ENCODE measurements at places on chromosomes 2 and 18.

GRCh38 chr18:25734336-25734735, 356.1 kb downstream of the SS18 start:
- peak; percentile 53 for DNase-seq

DNA sequence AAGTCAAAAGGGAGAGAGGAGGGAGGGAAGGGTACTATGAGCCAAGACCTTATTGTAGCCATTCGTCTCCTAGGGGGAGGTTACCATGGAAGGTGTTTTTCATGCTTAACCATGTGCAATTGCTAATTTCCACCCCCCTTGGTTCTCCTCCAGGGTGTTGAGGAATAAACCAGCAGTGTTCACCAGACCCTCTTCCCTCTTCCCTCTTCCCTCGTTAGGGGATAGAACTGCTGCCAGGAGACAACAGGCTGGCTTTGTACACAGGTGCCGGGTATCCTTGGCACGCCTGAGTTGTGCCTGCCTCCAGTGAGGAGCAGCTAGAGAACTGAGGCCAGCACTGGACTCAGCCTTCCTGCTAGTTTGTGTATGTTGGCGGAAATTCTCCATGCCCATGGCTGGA, 41.1 kb upstream of the ARL5A start:
- no peak for DNase-seq

GRCh38 chr2:105907184-105907583, 162.5 kb downstream of the NCK2 start:
- DNase-seq, result no peak

GRCh38 chr18:24386681-24387080, 10.9 kb downstream of the OSBPL1A start:
- DNase-seq, result no peak

GRCh38 chr2:189674374-189675112, at the start of gene ANKAR:
ANKAR (plus strand) TSS chr2:189674670; CDS start chr2:189676491, 1,821 bp downstream.
- peak; percentile 94 for DNase-seq

GRCh38 chr18:28468901-28469300, 292.0 kb upstream of the CDH2 start:
- DNase-seq, result no peak

DNA sequence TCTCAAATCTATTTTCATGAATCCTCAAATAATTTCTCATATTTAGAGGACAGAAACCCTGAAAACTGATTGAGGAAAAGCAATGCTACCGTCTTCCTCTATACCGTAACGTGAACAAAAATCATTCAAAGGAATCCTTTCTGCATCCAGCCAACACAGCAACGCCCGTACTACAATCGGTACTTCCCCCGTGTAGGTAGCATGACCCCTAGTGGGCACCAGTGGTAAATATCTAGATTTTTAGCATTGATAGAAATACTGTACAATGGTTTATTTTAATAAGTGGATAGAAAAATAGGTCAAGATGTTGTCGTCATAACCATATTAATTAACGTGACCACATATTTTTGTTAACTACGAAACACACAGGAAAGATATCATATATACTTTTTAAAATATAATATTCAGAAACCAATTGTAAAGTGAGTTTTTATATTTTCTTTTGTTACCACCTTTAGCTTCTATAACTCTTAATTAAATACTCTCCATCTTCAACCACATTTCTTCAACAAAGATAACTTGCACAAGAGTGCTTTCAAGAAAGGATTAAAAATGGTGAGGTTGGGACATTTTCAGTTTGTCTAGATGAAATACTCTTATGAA, 194.1 kb downstream of the SS18 start:
- peak; percentile 58 for DNase-seq

- no peak for DNase-seq
Measured at GRCh38 chr2:195543902-195544894, 112.8 kb upstream of the SLC39A10 start.

DNA sequence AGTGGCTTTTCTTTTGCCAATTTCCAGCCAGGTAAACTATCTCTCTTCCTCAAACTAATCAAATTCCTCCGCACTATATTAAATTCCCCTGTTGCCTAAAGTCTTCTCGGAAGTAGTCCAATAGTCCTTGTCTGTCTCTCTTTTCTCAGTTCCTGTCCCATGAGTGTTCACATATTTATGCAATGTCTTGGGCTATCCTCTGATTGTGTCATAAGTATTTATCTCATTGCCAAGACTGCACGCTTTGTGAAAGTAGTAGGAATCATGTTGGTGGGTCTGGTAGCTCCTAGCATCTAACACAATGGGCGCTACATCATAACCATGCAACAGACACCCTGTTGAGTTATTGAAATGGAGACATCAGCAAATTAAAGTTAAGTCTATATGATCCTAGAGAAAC, 59.9 kb upstream of the POU3F3 start:
- DNase-seq, result no peak

DNA sequence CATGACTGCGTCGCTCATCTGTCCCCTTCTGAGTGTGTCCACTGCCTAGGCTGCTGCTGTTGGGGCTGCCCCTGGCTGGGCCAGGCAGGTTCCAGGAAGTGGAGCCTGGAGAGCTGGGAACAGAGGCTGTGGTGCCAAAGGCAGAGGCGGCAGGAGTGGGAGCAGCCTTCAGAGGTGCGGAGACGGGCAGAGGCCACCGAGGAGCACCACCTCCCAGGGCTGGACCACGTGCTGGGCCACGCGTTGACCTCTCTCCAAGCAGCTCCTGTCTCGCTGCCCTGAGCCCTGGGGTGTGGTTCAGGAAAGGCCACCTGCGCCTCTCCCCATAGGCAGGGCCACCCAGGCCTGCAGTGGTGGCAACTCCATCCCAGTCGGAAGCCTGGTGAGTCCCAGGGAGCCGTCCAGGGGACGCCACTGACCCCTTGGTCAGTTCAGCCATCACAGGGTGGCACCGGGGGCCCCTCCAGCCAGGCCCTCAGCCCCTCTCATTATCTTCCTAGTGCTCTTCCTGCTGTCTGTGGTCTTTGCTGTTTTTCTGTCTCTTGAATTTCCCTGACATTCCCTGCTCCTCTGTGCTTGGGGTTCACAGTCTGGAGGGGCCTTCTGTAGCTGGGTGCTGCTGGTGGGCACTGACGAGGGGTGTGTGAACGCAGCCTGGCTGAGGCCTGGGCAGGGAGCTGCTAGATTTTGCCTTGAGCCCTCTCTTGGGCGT, 122.8 kb upstream of the HS6ST1 start:
- DNase-seq, result no peak

GRCh38 chr2:214322662-214323061, 88.2 kb upstream of the VWC2L start:
- DNase-seq, result no peak

DNA sequence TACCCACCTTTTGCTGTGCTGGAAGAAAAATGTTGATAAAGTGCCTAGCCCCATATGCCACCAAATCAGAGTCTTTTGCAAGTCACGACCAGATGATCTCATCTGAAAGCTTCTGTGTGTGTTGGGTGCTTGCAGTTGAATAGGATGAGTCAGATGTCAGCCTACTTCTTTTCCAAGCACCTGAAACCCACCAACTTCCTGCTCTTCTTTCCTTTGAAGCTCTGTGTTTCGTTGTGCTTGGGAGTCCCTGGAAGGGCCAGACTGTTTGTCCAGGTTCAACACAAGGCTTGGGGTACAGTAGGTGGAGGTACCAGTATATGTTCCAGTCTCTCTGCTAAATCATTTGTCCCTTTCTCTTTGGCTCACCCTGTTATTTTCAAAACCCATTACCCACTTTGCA, 36.8 kb upstream of the LCLAT1 start:
- peak; percentile 91 for DNase-seq

GRCh38 chr18:41828137-41828536, 126.9 kb upstream of the PIK3C3 start:
- peak; percentile 49 for DNase-seq

GRCh38 chr2:163944347-163944737, 208.5 kb upstream of the FIGN start:
- DNase-seq, result no peak

GRCh38 chr2:20917719-20918572, 95.0 kb upstream of the LDAH start:
- DNase-seq, result no peak

- DNase-seq, result no peak
Measured at GRCh38 chr18:74540652-74541421, 6.5 kb downstream of the CNDP1 start.

DNA sequence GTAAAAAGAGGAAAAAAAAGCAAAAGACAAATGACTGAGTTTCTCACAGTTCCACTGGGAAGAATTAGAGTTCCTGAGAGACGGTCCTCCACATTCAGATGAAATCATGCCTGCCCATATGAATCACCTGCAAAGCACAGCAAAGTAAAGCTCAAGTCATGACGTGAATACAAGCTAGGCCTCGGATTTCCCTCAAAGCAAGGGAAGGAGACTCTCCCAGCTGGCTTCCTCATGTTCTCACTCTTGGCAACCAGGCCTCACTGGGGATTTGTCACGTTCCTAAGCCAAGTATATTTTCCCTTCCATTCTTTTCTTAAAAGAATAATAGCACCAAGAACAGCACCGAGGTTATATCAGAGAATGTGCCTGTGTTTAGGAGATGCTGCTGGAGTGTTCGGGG, 47.0 kb downstream of the CYP27C1 start:
- no peak for DNase-seq

GRCh38 chr2:142714600-142714999, 162.9 kb upstream of the KYNU start:
- no peak for DNase-seq

GRCh38 chr2:20424300-20425290, 22.3 kb upstream of the RHOB start:
- peak; percentile 19 for DNase-seq

DNA sequence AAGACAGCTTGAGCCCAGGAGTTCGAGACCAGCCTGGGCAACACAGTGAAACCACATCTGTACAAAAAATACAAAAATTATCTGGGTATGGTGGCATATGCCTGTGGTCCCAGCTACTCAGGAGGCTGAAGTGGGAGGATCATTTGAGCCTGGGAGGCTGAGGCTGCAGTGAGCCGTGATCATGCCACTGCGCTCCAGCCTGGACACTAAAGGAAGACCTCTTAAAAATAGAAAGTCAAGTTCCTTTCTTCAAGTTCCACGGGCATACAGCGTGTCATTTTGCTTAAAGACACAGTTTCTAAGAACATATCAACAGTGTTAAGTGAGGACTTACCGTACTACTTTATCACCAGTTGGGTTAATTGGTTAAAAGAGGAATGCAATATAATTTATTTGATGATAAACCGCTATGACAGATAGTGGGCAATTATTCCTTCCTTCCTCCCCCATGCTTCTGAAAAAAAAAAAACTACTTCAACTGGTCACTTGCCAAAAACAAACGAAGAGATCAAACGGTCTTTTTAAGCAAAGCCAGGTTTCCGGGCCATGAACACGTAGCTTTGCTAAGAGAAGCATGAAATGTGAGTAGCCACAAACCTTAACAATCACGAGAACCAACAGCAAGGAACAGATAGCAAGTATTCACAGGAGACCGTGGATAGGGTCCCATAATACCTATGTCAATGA, 21.4 kb downstream of the AP1S3 start:
- DNase-seq, result no peak

- DNase-seq, result no peak
Measured at GRCh38 chr2:34161549-34161948, 562.5 kb upstream of the FAM98A start.

Measured in mesendoderm (in vitro differentiated cells).